ENCODE measurements at places on chromosomes 3 and 15. TPM values are rescaled to one million over a fixed set of nuclear protein-coding genes. Genes with fewer than 3 reads are reported as not detected.

TMOD2 gene
- polyA plus RNA-seq, result 1.1 TPM

DNA sequence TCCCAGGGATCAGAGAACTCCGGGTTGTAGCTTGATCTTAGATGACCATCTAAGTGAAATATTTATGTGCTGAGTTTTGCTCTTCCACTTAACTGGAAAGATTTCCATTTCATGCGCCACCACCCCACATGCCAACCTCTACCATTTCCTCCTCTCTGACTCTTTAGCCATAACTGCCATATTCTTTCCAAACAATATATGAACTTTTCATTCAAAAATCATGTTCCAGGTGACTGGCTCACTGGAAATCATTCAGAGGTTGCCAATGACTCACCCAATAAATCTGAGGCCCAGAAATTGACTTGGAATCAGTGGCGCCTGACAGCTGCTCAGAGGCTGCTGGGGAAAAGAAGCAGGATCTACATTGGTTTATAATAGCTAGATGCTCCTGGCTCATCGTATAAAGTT lies 31.6 kb upstream of the FAM174B start:
- no peak overlapping the region for H3K27ac ChIP-seq
- H3K27me3 ChIP-seq, result no peaks in the 10 kb centered on the region
- no peak for DNase-seq
- H3K36me3 ChIP-seq, result no peaks in the 10 kb centered on the region
- no peak overlapping the region for H3K4me3 ChIP-seq

DNA sequence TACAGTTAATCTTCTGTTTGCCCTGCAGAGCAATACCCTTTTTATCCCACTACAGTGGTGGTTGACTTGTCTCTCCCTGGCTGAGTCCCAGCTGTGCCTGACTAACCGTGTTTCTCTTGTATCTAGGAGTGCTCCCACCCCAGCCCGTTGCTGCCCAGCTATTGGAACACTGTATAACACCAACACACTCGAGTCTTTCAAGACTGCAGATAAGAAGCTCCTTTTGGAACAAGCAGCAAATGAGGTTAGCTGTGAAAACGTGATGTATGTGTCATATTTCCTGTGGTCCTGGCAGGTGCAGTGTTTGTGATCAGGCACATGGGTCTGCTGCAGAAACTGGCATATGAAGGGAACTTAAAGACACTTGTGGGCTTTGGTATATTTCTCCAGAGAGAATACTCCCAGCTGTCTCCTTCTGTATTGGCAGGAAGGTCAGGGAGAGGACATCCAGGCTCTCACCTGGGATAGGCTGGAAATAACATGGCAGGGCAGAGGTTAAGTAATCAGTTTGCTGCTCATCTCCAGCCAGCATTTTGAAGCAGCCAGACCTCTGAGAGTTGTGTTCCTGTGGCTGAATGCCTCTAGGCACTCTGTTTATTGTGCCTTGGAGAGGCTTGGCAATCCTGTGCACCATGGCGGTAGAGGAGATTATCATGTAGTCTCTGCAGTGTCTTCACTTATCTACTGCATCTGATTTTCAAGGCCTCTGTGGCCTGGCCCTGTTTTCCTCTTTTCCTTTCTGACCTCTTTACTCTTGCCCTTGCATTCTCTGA lies 34.8 kb downstream of the ATG7 start:
- H3K4me3 ChIP-seq, result no peak overlapping the region
- H3K27me3 ChIP-seq, result no peaks in the 10 kb centered on the region
- peaks cover 89% of the 10 kb centered on the region for H3K36me3 ChIP-seq

DNA sequence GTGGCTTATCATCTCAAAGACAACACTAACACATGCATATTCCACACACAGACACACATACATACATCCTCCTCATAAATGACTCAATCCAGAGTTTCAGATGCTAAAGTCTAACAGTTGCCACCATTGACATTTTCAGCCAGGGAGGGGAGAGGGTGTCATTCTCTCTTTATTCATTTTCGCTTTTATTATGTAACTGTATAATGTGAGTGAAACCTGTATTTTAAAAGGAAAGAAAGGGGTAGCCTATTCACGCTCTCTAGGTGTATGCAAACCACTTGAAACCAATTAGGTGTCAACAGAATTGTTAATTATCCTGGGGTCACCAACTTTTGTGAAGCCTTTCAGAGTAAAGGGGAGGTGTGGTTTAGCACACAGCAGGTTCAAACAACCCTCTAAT lies 1282.9 kb downstream of the ROBO2 start:
- H3K27me3 ChIP-seq, result no peaks in the 10 kb centered on the region
- H3K4me3 ChIP-seq, result no peak overlapping the region
- H3K36me3 ChIP-seq, result no peaks in the 10 kb centered on the region
- DNase-seq, result no peak

GRCh38 chr3:31103623-31104180 lies 209.2 kb upstream of the GADL1 start:
- H3K4me3 ChIP-seq, result no peak overlapping the region
- no peak for DNase-seq
- no peaks in the 10 kb centered on the region for H3K36me3 ChIP-seq
- no peak overlapping the region for H3K27ac ChIP-seq

PLA1A gene
- polyA plus RNA-seq, result 1.1 TPM

DNA sequence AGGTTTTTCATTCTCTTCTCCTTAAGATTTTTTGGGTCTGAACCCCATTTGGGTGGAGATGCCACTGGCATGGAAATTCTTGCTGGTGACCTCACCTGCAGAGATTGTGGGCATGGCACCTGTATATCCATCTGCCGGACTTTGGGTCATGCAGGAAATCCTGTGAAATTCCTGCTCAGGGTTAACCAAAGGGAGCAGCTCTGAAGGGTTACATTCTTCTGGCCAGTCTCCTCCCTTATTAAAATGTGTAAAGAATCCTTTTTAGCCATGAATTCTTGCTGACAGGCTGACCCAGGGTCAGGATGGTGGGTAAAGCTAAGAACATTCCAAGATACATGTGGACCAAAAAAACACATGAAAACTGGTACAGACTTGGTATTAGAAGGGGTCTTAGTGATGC lies 27.4 kb downstream of the ARHGEF26 start:
- no peak for DNase-seq
- H3K27ac ChIP-seq, result no peak overlapping the region
- H3K4me3 ChIP-seq, result no peak overlapping the region
- H3K4me1 ChIP-seq, result no peaks in the 10 kb centered on the region
- peaks cover 19% of the 10 kb centered on the region for H3K36me3 ChIP-seq

DNA sequence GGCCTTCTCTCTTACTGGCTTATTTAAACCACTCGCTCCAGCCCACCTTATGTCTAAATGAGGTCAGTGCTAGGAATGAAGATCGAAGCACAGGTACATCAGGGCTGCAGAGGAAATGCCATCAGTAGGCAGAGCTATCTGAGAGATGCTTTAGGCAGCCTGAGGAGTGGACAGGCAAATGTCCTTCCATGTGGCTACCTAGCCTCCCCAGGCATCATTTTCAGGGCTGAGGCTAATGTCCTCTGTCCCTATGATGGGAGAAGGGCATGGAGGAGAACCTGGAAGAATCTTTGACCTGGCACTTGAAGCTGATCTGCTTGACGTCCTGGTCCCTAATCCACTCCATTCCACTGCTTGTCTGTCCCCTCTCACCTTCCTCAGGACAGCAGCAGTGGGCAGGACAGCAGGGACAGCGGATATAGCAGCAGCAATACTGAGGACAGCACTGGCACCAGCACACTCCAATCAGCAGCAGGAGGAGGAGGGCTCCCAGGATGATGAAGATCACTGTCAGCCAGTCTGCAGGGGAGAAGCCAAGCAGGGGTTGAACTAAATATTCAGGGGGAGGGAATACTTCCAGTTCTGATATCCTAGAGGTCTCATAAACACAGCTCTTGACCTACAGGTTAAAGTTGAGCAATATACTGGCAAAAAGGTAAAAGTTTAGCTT lies 21.0 kb downstream of the ILDR1 start:
- H3K27ac ChIP-seq, result no peak overlapping the region
- no peaks in the 10 kb centered on the region for H3K36me3 ChIP-seq
- DNase-seq, result no peak

All from stomach (tissue), 19 donors.